Bone marrow (tissue), 2 donors: ENCODE measurements at places on chromosomes 6 and 20.
A peak's percentile ranks its signal among the peaks of the same experiment; 100 is the strongest.

DNA sequence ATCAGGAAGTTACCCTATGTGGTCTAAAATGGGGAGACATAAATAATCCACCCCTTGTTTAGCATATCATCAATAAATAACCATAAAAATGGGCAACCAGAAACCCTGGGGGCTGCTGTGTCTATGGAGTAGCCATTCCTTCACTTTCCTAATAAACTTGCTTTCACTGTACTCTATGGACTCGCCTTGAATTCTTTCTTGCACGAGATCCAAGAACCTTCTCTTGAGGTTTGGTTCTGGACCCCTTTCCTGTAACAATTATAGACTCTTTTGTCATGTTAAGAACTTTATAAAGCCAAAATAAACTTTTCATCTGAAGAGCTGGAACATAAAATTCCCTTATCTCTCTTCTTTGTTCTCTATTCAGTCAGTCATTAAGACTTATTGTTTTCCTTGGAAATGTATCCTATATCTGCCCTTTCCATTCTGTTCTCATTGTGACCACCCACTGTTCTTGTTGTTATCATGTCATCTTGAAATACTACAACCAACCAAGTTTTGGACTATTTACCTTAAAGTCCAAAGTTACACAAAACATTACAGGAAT, 29.3 kb upstream of the ZBTB24 start:
- DNase-seq: no peak

- no peak for DNase-seq
These were observed 21.0 kb downstream of the NFYA start for GRCh38 chr6:41093729-41094128.

- DNase-seq: peak; percentile 80
These were observed at the start of gene SERPINB6 for GRCh38 chr6:2971420-2972218. Gene SERPINB6 (minus strand): TSS chr6:2971567. CDS start chr6:2959332, 12,235 bp downstream.

DNA sequence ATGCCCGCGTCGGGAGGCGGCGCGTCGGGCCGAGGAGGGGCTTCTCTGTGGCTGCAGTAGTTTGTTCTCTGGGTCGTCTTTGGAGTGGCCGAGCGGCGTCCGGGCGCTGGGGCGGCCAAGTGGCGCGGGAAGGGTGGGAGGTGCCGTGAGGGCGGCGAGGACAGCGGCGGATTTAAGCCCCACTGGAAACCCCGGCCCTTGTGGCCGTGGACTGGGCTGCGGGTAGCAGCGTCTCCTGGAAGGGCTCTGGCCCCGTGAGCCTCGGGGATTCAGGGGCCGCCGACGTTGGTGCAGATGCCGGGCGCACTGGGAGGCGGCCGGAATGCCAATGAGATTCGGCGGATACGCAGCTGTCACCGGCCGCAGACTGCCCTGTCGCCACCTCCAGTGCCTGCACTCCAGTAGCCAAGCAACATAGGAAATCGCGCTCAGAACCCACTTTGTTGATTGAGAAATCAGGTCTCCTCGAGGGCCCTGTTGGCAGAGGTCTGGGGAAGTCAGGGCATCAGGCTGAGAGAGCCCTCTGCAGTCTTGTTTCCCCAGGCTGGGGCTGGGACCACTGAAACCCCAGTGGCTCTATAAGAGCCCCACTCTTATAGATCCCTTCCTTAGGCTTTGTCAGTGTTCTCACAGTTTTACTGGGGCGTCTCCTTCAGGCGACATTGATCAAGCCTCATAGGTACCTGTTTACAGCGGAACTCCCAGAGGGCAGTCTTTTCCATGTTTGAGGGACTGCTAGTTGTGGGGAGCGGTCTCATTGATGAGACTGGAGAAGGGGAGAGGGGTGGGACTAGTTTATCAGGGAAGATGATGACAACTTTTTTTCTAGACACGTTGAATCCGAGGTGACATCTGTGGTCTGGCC, 642 bp downstream of the GZF1 start:
- DNase-seq: no peak

- peak; percentile 42 for DNase-seq
These were observed 8.6 kb downstream of the NKX2-2 start for GRCh38 chr20:21505161-21505809.

DNA sequence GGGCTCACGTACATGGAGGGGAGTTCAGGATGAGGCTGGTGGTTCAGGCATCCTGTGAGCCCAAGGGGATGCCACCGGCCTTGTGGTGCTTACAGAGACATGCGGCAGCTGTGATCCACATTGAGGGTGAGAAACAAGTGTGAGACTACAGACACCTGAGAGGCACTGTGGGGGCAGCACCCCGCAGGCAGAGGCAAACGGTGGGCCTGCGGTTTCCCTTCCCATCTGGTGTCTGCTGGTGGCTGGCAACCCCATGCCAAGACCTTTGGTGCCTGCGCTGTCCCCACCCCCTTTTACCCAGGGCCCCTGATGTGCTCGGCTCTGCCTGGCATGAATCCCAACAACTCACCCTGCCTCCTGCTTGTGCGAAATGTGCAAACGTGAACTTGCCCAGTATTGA, 42.0 kb downstream of the ERMARD start:
- DNase-seq: no peak

DNA sequence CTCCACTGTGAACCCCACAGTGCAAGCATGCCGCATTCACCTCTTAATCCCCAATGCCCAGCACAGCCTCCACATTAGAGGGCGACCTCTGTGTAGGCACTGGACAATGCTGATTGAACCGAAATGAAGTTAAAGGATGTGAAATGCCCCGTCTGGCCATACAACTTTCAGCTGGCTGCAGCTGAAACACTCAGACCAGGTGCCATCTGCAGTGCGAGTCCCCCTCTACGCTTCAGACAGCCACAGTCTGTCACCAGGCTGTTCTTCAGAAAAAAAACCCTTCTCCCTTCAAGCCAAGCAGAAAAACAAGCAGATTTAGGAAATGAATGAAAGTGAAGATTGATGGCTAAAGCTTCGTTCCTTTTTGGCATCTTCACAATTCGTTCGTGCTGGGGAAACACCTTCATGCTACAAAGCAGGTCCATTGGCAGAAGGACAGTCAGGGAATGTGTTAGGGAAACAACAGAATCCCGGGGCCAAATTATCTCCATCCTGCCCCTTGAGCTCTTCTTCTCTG, 44.7 kb downstream of the TNFAIP3 start:
- no peak for DNase-seq

DNA sequence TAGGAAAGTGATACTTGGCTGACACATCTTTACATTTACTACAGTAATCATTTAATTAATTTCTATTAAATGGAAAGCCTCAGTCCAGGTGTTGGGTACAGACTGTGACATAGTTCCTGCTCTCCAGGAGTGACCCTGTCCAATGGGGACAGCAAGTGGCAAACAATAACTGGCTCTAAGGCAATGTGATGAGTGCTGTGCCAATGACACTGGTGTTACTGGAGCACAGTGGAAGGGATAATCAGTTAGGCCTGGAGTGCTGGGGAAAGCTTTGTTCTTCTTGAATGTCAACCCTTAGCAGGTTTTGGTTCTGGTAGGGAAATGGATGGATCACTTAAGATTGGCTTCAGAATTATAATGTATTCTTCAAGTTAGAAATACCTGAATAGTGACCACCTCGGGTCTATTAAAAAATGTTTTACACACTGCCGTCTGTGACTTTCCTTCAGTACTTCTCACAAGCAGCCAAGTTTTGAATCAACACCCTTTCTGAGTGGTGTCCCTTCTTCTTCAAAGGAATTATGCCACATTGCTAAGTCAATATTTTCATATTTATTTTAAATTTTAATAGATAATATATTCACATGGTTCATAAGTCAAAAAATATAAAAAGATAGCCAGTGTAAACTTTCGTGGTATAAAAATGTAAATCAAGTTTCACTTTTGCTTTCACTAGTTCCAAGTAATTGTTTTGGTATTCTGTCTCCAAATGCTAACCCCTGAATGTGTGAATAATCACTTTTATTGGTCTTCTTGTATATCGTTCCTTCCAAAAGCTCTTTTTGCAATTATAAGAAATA, 9.6 kb downstream of the CMTR1 start:
- no peak for DNase-seq

DNA sequence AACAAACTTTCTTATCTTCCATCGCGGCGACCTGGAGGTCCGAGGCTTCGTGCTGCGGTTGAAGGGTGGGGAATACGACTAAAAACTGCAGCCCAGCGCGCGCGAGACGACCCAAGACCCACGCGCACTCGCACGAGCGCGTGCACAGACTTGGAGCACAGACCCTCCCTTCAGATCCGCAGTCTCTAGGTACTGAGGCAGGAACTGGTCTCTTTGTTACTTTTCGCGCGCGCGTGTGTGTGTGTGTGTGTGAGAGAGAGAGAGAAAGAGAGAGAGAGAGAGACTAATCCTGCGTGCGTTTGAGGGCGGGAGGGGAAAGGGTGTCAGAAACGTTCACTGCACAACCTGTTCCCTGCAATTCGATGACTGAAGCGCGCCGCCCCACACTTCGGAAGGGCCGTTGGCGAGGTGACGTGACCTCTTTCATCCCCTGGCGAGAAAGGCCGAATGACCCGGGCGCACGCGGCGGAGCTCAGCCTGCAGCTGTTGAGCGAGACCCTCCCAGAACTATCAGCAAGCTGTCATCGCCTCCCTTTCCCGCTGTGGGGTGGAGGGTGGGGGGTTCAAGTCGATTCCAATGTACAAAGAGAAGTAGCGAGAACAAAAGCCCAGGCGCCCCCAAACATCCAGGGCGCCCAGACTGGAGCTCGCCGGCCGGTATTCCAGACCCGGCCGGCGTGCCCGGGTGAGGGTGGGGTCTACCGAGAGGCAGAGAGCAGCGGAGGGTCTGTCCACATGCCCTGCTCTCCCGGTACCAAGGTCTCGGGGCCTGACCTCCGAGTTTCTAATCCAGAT, 1.5 kb upstream of the TUBB2B start:
- DNase-seq: no peak

GRCh38 chr6:116389357-116389756, 18.6 kb downstream of the DSE start:
- DNase-seq: no peak

- no peak for DNase-seq
These were observed 329.1 kb downstream of the TFAP2B start for GRCh38 chr6:51147756-51148155.

GRCh38 chr20:63685269-63686026, 11.0 kb upstream of the TNFRSF6B start:
- no peak for DNase-seq

DNA sequence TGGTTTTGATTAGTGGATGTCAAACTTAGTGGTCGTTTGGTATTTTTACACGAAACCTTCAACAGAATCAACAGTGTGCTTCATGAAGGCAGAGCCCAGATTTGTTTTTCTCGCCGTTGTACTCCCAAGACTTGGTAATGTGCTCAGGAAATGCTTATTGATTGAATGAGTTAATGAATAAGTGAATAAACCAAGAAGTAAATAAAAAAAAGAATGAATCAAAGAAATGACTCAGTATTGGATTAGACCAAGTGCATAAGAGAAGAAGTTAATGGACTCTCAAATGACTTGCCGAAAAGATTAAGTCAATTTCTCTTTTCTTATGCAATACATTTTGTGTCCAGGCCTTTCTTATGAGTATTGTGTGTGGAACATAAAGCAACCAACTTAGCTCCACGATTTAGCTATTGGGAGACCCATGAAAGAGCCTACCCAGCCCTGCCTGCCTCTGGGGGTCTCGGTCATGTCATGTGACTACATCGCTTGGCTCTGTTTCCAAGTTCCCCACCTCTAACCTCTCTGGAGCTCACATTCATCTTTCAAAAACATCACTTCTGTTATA, 10.6 kb upstream of the FUCA2 start:
- DNase-seq: no peak

DNA sequence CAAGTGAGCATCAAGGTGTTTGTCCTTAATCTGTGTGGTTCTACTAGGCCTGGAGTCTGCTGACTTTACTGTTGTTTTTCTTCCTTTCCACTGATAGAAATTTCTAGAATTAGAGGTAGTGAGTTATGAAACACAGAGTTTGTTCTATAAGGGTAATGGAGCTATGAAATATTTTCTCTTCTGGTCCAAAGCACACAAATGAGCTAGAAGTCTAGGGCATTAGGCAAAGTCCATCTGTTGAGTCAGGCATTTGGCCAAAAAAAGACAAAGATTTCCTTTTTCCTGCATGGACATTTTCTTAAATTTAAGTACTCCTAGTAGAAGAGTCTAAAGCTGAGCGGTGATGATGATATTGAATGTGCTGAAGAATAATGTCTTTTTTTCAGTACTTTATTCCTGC, 174.3 kb upstream of the STXBP5 start:
- DNase-seq: no peak

- DNase-seq: no peak
These were observed 147.4 kb downstream of the CDH4 start for GRCh38 chr20:61399433-61399832.

GRCh38 chr6:39228111-39228971, 934 bp downstream of the KCNK5 start:
- no peak for DNase-seq
